ENCODE measurements at places on chromosomes 6 and 20. TPM values are rescaled to one million over a fixed set of nuclear protein-coding genes. Genes with fewer than 3 reads are reported as not detected.

ANGPT4 gene
- total RNA-seq, result 0.40 TPM

SLC22A7 gene
- total RNA-seq, result not detected

DNA sequence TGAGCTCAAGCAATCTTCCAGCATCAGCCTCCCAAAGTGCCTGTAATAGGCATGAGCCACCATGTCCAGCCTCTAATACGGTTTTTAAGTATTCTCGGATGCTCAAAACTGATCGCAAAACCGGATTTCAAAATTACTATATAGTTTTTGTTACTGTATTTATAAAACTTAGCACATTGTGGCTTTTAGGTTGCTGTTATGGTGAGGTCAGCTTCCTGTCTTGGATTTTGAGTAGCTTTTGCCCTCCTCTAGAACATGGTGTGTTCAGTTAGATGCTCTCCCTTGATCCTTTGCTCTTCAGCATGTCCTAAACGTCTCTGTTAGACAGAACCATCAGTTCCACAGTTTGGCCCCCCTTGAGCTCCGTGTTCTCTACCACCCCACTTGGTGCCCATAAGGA is 96.2 kb downstream of the RPP40 start:
- DNase-seq, result no peak

- no peak for DNase-seq
These were observed 273.2 kb downstream of the HIVEP2 start for GRCh38 chr6:142671791-142672190.

- peak; percentile 30 for DNase-seq
These were observed 1.7 kb downstream of the SCML4 start for GRCh38 chr6:107822176-107823046.

DNA sequence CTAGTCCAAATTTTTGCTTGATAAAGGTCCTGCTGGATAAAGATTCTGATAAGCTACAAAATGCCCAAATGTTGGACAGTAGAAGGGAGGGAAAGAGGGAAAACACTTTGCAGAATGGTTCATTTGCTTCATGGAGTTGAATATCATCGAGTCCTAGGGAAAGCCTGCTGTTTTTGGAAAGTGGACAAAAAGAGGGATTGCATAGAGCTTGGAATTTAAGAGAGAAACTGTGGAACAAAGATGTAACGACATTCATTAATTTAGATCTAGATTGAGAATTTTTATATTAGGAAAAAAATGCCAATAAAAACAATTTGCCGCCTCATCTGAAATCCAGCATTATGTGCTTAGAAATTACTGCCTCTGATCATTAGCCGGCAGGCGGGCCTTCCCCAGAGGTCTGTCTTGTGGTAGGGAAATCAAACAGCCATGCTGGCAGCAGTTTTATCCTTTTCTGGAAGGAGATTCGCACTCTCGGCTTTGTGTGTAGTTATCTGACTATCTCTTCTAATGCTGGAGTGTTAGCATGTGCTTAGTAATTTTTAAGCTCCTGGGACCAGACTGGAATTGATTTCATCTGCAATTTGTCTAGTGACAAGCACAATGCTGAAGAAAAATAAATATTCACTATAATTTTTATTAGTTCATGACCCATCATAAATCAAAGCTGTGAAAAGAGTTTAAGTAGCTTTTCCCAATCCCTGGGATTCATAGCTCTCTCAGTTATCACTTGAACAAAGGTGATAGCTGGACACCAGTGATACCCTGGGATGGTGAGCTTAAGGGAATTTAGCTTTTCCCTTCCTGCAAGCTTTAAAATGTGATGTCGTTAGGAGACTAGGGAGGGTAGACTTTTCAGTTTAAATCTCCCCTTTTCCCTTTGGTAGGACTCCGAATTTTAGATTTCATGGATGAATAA is 329.5 kb downstream of the PRL start:
- DNase-seq, result no peak

GRCh38 chr6:143023695-143024094 is 37.0 kb upstream of the AIG1 start:
- no peak for DNase-seq
